ENCODE measurements at places on chromosomes 5 and 9. TPM values are rescaled to one million over a fixed set of nuclear protein-coding genes. Genes with fewer than 3 reads are reported as not detected.

TTLL11 gene
- total RNA-seq, result 7.3 TPM

DNA sequence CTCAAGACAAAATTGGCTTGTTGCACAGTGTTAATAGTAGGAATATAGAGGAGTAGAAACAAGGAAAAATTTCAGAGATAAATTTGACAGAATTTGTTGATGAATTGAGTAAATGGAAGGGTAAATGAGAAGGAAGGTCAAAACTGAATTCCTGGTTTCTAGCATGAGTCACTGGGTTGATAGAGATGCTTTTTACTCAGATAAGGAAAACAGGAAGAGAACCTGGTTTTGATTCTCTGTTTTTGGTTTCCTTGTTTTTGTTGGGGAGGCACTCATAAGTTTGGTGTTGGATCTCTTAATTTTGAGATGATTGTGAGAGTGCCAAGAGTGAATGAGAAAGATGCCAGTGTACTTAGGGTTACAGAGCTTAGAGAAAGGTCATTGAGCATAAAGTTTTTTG lies 7.1 kb downstream of the LRRC70 start:
- H3K27me3 ChIP-seq, result no peaks in the 10 kb centered on the region
- no peak for DNase-seq
- no peaks in the 10 kb centered on the region for H3K36me3 ChIP-seq
- H3K27ac ChIP-seq, result no peak overlapping the region
- peaks cover 9% of the 10 kb centered on the region for H3K4me1 ChIP-seq

DNA sequence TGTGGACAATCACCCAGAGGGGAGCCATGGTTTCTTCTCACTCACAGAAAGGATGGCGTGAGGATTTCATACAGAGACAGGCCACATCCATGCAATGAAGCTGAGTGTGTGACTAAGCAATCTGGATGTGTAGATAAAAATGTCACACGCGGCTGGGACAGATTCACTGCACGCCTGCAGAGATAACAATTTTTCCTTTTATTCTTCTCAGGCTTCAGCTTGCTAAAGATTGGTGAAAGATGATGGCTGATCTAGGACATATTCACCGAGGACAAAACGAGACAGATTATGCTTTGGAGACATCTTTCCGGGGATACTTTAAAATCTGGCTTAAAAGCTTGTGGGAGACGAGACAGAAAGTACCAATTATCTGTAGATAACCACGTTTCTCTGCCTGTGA lies 313.9 kb upstream of the TRPC7 start:
- H3K27me3 ChIP-seq, result peaks cover 60% of the 10 kb centered on the region
- H3K27ac ChIP-seq, result no peak overlapping the region
- H3K4me3 ChIP-seq, result no peak overlapping the region
- no peak for DNase-seq

DNA sequence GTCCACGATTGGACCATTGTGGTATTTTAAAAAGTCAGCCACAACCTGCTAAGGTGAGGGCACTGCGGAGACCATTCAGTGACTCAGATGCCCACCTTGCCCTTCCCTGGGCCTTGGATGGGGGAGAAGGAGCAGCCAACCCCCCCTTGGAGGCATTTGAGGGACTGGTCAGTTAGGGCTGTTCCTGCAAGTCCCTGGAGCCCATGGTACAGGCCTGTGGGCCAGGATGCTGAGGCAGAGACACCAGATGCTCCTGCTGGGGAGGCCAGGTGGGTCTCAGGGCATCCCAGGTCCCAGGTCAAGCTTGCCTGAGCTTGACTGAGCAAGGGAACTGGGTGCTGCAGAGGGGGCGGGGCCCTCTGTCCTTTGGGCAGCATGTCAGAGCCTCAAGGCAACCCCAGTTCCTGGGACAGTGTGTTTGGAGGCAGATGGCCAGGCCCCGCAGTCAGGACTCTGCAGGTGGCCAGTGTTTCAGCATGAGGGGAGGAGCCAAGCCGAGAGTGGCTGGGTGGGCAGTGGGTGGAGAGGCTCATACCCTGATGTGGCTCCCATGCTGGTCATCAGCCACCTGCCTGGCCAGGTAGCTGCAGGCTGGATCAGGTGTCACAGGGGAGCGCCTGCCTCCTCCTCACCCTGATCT lies 27.5 kb downstream of the SLC6A3 start:
- H3K4me1 ChIP-seq, result no peaks in the 10 kb centered on the region
- H3K36me3 ChIP-seq, result no peaks in the 10 kb centered on the region
- H3K27ac ChIP-seq, result no peak overlapping the region
- peaks cover 40% of the 10 kb centered on the region for H3K27me3 ChIP-seq
- DNase-seq, result peak; percentile 1

GRCh38 chr5:80503641-80504040 lies 15.7 kb downstream of the FAM151B start:
- no peaks in the 10 kb centered on the region for H3K27me3 ChIP-seq
- DNase-seq, result no peak
- H3K4me1 ChIP-seq, result no peaks in the 10 kb centered on the region

- no peaks in the 10 kb centered on the region for H3K4me1 ChIP-seq
- DNase-seq, result no peak
- H3K27ac ChIP-seq, result no peak overlapping the region
- no peaks in the 10 kb centered on the region for H3K36me3 ChIP-seq
- H3K4me3 ChIP-seq, result no peak overlapping the region
Measured at GRCh38 chr9:72407114-72407513, 42.1 kb upstream of the ZFAND5 start.

DNA sequence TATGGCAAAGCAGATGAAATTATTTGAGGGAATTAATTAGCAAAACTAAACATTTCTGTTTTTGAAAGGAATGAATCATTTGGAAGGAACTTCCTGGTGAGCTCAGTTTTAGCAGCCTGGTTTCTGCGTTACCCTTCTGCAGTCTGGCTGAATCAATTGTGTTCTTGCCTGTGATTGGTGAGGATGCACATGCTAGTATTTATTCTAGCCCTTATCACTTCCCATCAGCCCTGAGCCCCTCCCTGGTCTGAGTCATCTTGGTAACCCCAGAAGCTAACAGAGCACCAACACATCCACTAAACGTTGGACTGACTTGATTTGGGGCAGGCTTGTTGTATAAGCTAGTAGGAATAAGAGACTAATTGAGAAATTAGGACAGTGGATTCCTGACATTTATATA lies 6.6 kb downstream of the TJP2 start:
- no peaks in the 10 kb centered on the region for H3K27me3 ChIP-seq
- peak overlapping the region; percentile 80 for H3K27ac ChIP-seq
- H3K4me1 ChIP-seq, result peaks cover 70% of the 10 kb centered on the region
- no peak for DNase-seq
- no peaks in the 10 kb centered on the region for H3K36me3 ChIP-seq
- no peak overlapping the region for H3K4me3 ChIP-seq

DNA sequence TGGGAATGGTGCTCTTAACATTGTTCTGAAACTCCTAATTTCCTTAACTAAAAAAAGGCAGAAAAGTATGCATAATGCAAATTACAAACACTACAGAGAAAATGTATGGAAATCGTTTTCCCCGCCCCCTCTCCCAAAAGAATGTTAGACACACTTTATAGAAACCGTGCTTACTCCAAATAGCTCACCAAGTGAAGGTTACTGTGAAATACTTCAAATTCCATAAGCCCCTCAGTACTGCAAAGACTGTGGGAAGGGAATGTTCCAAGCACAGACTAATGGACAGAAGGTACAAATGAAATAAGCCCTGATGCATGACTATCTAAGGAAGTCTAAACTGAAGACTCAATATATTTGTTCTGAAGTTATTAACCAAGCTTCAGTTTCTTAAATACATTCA lies 12.5 kb downstream of the MAPKAP1 start:
- H3K36me3 ChIP-seq, result no peaks in the 10 kb centered on the region
- no peaks in the 10 kb centered on the region for H3K27me3 ChIP-seq
- no peak overlapping the region for H3K27ac ChIP-seq
- H3K4me3 ChIP-seq, result no peak overlapping the region
- peaks cover 14% of the 10 kb centered on the region for H3K4me1 ChIP-seq
- no peak for DNase-seq

GRCh38 chr5:139138809-139139208 lies 59.4 kb downstream of the SIL1 start:
- DNase-seq, result peak; percentile 33
- no peak overlapping the region for H3K4me3 ChIP-seq
- no peaks in the 10 kb centered on the region for H3K27me3 ChIP-seq

GRCh38 chr9:74760031-74760700 lies 127.6 kb downstream of the TRPM6 start:
- H3K36me3 ChIP-seq, result no peaks in the 10 kb centered on the region
- H3K4me1 ChIP-seq, result no peaks in the 10 kb centered on the region
- DNase-seq, result no peak
- no peak overlapping the region for H3K4me3 ChIP-seq

SPINK6 gene
- not detected for total RNA-seq

CATSPER3 gene
- total RNA-seq, result 0.49 TPM

DNA sequence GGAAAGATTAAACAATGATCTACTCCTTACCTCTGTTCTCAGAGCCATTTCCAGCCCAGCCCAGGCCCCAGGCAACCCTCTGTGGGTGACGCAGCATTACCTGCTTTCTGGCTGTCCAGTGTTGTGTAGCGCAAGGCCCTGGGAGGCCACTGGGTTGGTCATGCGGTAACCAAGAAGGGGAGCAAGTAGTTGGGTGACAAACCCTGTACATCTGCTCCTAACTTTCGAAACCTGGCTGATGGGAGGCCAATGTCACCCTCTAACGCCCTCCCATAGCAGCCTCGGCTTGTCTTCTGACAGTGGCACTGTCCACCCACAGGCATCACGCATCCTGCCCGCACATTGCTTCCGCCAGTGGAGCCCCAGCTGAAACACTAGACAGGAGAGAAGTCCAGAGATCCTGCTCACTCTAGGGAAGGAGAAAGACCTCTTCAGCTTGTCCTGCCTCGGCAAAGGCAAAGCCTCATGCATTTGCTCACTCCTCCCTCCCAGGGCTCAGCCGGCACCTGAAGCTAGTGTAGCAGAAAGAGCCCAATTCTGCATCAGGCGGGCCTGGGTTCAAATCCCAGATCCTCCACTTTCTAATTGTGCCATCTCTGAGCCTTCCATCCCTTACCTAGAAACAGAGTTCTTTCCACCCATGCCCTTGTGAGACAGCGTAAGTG lies 94.6 kb downstream of the ADAMTS2 start:
- no peak for DNase-seq
- no peaks in the 10 kb centered on the region for H3K36me3 ChIP-seq
- H3K4me3 ChIP-seq, result no peak overlapping the region
- no peak overlapping the region for H3K27ac ChIP-seq

NR5A1 gene
- not detected for total RNA-seq

- no peak for DNase-seq
- no peaks in the 10 kb centered on the region for H3K27me3 ChIP-seq
Measured at GRCh38 chr5:75611311-75612225, at the start of gene ANKDD1B. Gene ANKDD1B (plus strand): TSS chr5:75611453. CDS start chr5:75611635, 182 bp downstream.

DNA sequence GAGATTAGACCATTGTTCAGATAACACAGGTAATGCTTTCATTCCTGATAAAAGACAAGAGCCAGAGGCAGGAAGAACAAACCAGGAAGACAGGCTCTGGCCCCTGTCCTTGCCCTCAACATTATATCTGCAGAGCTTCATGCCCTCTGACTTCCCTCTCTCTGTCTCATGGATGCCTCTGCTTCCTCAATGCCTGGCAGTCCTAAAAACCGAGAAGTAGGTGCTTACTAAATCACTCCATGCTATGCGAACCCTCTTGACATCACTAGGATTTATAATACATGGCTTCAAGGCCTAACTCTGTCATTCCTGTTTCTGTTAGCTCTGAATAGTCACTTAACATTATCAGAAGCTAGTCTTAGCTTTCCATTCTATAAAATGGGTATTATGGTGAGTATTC lies 117.8 kb downstream of the TLR4 start:
- H3K27ac ChIP-seq, result no peak overlapping the region
- H3K4me1 ChIP-seq, result no peaks in the 10 kb centered on the region
- H3K27me3 ChIP-seq, result no peaks in the 10 kb centered on the region
- H3K4me3 ChIP-seq, result no peak overlapping the region

DNA sequence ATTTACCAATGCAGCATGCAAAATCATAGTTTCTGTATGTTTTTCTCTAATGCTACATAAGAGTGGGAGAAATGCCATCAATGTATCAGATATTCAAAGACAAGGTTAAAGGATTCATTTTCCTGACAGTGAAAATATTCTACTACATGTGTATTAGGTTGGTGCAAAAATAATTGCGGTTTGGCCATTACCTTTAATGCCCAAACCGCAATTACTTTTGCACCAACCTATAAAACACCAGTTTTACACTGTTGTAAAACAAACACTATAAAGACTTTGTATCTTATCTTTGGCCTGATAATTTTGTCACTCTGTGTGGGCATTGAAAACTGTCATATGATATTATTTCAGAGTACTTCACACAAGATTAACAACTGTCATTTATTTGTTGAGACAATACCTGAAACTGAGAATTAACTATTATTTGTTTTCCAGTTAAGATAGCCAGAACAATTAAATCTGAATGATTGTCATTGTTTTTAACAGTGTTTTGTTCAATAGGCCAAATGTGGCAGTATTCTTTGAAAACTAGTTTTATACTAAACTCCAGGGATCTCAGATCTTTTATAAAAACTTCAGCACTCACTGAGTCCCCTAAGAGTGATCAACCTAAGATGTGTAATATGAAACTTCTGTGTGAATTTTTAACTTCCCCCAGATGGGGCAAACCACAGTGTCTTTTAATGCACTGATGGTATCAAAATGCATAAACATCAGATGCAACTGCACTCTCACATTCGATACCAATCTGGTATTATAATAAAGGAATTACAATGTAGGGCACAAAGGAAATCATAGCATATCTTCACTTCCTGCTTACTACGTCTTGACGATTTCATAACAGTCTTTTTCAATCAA lies 53.8 kb upstream of the FBN2 start:
- H3K4me1 ChIP-seq, result no peaks in the 10 kb centered on the region
- H3K4me3 ChIP-seq, result no peak overlapping the region
- no peaks in the 10 kb centered on the region for H3K36me3 ChIP-seq

SOX30 gene
- 0.08 TPM for total RNA-seq
